ENCODE measurements at places on chromosomes 3 and 15. TPM values are rescaled to one million over a fixed set of nuclear protein-coding genes. Genes with fewer than 3 reads are reported as not detected.

The RBP2 gene
- not detected for total RNA-seq

The TNFSF10 gene
- 36.4 TPM for total RNA-seq

The IQCF5 gene
- not detected for total RNA-seq

The LMAN1L gene
- not detected for total RNA-seq

The EIF4G1 gene
- total RNA-seq = 309 TPM

The AVEN gene
- total RNA-seq = 23.8 TPM

The PLA2G4F gene
- not detected for total RNA-seq

The HDC gene
- total RNA-seq = not detected

The CEP19 gene
- 1.3 TPM for total RNA-seq

The MASP1 gene
- total RNA-seq = 5.2 TPM

The KNG1 gene
- total RNA-seq = not detected

The FANCD2OS gene
- total RNA-seq = not detected

The EPHB1 gene
- total RNA-seq = 3.6 TPM

The CCR9 gene
- total RNA-seq = not detected

The DAZL gene
- not detected for total RNA-seq

The CACNA1D gene
- total RNA-seq = not detected

The SAXO2 gene
- total RNA-seq = 1.8 TPM

Measured in vein endothelial cell (primary cell).